NT2/D1 (cell line): ENCODE measurements at places on chromosomes 1 and 21.

GRCh38 chr1:99004254-99004860, 304 bp downstream of the PLPPR5 start:
- no peak for DNase-seq

DNA sequence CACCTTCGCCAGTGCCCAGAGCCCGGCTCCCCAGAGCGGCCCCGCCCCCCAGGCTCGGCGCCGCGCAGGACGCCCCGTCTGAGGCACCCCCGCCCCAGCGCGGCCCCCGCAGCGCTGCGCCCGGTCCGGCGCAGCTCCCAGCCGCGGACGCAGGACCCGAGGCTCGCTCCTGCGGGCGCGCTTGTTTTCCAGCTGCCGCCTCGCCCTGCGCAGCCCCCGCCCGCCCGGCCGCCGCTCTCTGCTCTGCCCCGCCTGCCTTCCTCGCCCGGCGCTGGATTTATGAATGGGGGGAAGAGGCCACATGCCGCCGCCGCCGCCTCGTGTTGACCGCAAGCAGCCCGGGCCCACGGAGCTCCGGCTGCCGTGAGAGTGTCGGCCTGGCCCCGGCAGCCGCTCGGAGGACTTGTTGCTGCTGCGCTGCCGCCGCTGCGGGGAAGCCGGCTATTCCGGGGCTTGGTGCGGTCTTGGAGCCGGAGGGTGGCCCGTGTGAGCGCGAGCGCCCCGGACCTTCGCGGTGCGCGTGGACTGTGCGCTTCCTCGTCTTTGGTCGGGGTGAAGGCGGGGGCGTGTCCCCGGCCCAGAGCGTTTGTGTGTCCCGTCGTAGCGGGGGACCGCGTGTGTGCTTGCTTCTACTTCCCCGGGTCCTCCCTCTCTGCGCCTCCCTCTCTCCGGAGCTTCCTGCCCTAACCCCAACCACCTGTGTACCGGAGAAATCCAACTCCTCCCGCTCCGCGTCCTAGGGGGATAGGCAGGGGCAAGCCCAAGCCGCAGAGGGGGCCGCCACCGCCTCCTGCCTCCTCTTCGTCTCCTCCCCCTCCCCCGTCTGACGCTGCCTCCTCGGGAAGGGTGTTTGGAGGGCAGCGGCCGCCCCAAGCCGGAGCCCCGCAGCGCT, 736 bp downstream of the KCNC4 start:
- no peak for DNase-seq

GRCh38 chr1:189669846-189670245, 807.8 kb downstream of the BRINP3 start:
- no peak for DNase-seq

GRCh38 chr21:36567216-36567885, 87.4 kb upstream of the CLDN14 start:
- DNase-seq = no peak

GRCh38 chr1:110856410-110856809, 16.5 kb upstream of the CD53 start:
- DNase-seq = no peak

DNA sequence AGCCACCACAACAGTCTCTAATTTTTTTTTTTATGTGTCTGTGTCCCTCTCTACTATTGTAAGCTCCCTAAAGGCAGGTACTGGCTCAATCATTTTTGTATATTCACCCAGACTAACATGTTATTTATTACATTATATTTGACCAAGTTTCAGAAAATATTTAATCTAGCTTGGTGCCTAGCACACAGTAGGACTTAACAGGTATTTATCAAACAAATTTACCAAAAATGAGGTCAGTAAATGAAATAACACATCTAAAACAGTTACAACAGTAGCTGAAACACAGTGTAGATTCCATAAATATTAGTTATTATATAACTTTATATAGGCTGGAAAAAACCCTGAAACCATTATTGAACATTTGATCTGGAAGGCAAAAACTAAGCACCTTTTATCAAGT, 2.7 kb downstream of the NRDC start:
- DNase-seq = no peak

- DNase-seq = no peak
Observed at GRCh38 chr1:226021401-226021800, 22.3 kb upstream of the SDE2 start.

DNA sequence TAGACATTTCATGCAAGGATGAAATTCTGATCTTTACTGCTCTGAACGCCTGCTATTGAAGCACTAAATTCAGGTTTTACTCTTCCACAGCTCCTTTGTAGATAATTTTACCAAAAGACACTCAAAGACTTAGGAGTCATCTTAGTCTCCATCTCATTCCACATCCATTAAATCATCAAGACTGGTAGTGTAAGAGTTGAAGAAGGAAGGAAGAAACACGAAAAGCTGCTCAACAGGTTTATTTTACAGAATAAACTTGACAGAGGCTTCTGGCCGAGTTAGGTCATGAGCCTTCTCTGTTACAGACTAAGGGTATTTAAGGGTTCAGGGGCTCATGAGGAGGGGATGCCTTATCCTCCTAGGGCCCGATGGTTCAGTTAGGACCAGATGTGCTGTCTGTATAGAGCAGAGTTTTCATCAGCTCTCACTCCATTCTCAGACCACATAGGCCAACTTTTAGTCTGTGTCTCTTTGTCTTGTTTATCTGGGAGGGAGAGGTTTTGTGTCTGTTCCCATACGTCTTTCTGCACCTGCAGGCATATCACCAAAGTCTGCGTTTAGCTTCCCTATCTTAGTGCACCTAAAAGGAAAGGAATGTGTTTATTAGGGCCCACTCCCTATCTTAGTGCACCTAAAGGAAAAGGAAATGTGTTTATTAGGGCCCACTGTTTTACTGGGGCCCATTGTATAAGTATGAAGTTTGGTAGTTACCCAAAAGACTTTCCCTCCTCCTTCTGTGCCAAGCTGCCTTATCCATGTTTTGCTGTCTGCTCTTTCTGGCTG, 57.4 kb upstream of the RGS18 start:
- DNase-seq = no peak

GRCh38 chr1:190399233-190399632, 78.4 kb downstream of the BRINP3 start:
- no peak for DNase-seq

DNA sequence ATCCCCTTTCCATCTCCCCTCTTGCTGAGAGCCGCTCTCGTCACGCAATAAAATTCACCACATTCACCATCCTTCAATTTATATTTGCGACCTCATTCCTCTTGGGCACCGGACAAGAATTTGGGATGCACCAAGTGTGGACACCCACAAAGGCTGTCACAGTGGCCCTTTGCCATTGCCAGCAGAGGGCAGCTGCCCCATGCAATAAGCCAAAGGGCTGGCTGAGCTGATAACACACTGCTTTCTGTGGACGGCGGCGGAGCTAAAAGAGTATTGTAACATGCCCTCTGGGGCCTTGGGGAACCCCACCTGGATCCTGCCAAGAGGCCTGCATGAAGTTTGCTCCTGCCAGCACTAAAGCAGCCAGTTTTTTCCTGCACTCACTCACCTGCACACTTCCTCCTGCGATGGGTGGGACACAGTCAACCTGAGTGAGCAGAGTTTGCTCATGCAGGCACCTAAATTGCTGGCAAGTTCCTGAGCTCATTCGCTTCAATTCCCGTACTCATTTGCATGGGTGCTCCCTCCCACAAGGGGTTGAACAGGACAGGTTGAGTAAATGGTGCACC, 792.3 kb upstream of the ADAMTS5 start:
- no peak for DNase-seq

DNA sequence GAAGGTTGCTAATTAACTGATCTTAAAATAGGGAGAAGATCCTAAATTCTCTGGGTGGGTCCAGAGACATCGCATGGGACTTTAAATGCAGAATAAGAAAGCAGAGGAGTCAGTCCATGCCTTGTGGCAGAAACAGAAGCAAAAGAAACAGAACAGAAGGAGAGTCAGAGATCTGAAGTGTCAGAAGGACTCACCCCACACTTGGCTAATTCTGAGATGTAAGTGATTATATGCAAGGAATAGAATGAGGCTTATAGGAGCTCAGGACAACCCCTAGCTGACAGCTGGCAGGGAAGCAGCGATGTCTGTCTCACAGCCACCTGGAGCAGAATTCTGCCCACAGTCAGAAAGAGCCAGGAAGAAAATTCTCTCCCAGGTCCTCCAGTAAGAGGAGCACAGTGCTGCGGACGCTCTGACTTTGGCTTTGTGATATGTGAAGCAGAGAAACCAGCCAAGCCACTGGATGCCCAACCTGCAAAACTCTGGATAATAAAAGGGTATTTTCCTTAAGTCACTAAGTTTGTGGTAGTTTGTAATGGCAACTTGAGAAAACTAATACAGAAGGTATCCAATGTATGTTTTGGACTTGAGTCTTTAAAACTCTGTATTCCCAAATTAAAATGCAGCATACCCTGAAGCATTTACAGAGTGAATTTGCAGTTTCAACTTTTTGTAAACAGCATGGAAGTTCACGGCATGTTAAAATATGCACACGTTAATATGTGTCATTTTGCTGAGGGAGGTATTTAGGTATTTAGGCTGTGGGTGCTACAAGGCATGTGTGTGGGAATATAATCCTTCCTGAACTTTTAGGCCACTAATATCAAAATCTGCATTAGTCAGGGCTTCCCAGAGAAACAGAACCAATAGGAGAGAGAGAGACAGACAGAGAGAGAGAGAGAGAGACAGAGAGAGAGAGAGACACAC, 388.5 kb downstream of the PCP4 start:
- DNase-seq = no peak

- DNase-seq = no peak
Observed at GRCh38 chr21:28908351-28908750, 84.3 kb downstream of the LTN1 start.

- no peak for DNase-seq
Observed at GRCh38 chr1:75327395-75327794, 193.2 kb downstream of the LHX8 start.

GRCh38 chr1:178119628-178120027, 25.7 kb downstream of the RASAL2 start:
- no peak for DNase-seq

DNA sequence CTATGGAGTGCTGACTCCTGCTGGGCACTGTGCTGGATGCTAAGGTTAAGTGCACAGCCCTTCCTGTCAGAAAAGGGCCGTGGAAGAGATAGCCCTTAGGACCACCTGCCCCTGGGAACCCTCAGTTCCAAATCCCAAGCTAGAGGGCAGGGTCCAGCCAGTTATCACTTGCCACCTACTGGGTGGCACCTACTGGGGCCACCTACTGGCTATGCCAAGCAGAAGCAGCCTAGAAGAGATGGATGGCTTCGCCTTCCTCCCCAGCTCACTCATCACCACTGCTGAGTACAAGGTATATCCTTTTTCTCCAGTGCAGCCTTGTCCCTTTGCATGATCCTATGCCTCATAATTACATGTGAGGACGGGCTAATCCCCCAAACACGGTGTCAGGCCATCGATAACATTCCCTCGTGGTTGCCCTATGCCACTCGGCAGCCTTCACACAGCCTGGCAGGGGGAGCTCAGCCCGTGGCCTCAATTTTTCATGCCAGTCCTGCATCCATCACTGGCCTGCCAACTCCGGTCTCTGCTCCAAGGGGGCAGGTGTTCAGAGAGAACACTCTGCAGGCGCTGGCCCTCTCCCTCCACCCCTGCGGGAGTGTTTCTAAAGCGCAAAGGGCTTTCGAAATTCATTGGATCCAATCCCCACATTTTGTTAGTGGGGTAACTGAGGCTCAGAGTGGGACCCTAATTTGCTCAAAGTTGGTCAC, 49.0 kb downstream of the SYT2 start:
- no peak for DNase-seq

GRCh38 chr1:233885196-233885920, 19.1 kb upstream of the SLC35F3 start:
- DNase-seq = no peak

DNA sequence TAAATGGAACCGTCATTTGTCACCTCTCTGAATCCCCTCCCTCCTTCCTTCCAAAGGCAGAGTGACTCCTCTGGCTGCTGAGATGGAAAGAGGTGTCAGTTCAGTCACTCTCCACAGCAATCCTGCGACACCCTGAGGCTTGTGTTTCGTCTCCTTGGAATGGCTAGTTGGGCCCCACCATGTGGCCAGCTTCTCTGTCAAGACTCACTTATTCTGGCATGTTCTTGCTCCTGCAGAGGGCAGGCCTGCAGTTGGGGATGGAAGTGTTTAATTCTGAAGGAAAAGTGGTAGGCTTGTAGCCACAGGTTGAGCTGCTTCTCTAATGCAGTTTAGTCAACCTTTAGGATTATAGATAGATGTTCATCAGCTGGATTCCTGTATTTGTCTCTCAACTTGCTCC, 149.6 kb downstream of the LMO4 start:
- peak; percentile 25 for DNase-seq

DNA sequence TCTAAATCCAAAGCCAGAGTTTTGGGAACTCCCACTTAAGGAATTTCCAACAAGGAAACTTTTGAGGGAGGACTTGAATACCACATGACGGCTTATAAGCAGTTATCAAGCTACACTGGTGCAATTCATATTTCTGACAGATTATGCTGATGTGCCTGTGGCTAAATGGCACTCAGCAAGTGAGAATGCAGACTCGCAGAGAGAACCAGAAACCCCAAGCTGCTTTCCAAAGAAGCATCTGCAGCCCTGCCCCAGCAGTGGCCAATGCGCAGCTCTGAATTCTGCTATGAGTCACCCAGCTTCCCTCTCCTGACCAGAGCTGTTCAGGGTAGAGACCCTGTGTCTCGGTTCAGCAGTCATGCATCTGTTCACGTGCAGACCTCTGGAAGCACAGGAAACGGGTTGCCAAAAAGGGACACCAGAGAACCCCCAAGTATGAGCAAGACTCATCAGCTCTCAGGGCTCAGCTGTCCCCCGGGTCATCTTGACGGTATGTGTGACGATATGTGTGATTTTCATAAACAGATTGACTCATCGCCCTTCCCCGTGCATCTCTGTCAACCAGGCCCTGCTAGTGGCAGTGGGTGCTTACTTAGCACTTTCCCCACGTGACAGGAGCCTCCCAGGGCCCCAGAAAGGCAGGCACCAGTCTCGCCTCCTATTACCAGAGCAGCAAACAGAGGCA, 76.3 kb downstream of the ITPKB start:
- peak; percentile 61 for DNase-seq

DNA sequence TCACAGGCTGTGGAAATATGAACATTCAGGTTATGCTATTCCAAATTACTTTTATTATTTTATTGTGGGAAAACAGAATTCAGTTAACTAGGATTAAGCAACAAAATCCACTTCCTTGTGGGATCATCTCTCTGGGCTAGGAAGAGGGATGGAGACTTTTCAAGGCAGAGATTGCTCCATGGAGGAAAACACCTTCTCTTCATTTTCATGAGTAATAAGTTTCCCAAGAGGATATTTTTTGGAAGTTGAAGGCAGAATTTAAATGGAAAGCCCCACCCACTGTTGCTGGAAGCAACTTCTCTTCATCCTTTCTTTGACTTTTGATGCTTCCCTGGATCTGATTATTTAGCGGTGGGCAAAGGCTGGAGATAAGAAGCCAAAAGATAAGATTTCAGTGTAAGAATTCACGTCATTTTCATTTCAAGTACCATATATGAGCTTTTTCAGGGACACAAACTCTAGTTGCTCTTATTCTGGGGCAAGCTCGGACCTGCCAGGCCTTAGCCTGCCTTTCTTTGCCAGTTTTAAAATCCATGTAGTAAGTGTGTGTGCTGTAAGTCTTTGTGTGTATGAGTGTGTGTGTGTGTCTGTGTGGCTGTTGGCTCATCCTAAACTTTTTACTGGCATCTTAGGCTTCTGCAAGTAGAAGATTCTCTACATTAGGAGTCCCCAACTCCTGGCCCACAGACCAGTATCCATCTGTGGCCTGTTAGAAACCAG, 11.7 kb upstream of the IL24 start:
- no peak for DNase-seq

- no peak for DNase-seq
Observed at GRCh38 chr1:184622136-184622823, 132.4 kb downstream of the EDEM3 start.

GRCh38 chr1:51624855-51625254, 8.0 kb downstream of the OSBPL9 start:
- DNase-seq = no peak

GRCh38 chr1:15249081-15249480, 2.1 kb downstream of the FHAD1 start:
- no peak for DNase-seq
